ENCODE measurements at places on chromosomes 2 and 18. TPM values are rescaled to one million over a fixed set of nuclear protein-coding genes. Genes with fewer than 3 reads are reported as not detected.

GRCh38 chr2:70124983-70125480, 37.8 kb downstream of the PCBP1 start:
- DNase-seq = peak; percentile 75

DNA sequence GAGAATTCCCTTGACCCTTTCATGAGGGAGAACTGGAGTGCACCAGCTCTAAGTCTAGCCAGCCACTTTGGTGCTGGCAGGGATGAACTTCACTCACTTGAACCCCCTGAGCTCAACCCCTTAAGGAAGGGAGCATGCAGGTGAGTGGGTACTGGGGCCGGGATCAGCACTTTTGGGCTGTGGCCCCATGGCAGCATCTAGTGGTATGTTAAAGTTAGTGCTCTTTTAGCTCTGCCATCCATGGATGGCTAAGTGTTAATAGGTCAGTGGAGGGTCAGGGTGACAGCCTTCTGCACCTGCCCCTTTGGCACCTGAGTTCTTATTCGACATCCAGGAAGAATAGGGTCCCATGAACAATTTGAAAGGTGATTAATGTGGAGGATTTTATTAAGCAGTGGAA, 689.0 kb upstream of the FSHR start:
- no peak for DNase-seq

GRCh38 chr2:11967946-11968465, 221.6 kb downstream of the LPIN1 start:
- peak; percentile 94 for DNase-seq

GRCh38 chr2:192195548-192196418, 1.1 kb upstream of the TMEFF2 start:
- peak; percentile 21 for DNase-seq

DNA sequence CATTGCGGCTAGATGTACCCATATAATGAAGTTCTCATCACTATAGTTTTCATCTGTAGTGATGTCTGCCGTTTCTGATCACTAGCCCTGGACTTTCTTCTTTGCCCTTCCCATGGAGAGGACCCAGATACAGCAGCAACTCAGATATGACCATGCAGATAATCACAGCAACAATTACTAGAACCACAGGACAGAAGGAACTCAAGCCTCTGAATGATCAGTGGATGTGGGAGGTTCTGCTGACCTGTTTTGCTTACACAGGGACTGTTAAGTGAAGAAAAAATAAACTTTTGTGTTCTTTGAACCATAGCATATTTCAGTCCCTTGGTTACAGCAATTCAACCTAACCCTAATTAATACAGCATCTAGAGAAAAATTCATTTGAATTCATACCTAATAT, 62.7 kb downstream of the ACVR1 start:
- no peak for DNase-seq

- no peak for DNase-seq
Observed at GRCh38 chr2:47719099-47719498, 63.8 kb upstream of the MSH6 start.

DNA sequence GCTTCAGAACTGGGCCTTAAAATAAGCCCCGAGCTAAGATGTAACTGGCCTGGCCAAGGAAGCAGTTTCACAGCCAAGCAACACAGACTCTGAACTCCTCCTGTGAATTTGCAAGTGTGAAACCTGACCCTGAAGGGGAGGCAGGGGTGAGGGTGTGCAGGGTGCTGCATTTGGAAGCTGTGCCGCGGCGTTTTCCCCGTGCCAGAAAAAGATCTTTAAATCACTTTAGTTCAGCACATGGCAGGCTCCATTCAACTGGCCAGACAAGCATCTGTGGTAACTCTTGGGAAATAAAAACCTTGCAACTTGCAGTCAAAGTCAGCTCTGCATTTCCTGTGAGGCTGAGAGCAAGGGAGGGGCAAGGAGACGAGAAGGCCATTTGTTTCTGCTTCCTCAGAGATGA, 209.3 kb upstream of the SOX11 start:
- DNase-seq = peak; percentile 79

DNA sequence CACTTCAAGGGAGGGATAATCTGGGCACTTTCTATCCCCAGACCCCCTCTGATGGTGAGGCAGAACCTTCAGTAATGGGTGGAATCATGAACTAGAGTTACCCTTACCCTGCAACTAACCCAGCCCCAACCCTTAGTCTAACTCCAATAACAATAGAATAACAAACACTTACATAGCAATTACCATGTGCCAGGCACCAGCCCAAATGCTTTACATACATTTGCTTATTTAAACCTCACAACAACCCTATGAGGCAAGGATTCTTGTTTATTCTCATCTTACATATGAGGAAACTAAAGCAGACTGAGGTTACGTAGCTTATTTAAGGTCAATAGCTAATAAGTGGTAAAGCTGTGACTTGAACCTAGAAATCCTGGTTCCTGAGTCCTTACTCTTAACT, 132.8 kb downstream of the CYP26B1 start:
- DNase-seq = no peak

GRCh38 chr2:241862093-241862492, 3.4 kb upstream of the PDCD1 start:
- no peak for DNase-seq

GRCh38 chr2:121415727-121416126, 115.0 kb upstream of the RNU4ATAC start:
- no peak for DNase-seq

DNA sequence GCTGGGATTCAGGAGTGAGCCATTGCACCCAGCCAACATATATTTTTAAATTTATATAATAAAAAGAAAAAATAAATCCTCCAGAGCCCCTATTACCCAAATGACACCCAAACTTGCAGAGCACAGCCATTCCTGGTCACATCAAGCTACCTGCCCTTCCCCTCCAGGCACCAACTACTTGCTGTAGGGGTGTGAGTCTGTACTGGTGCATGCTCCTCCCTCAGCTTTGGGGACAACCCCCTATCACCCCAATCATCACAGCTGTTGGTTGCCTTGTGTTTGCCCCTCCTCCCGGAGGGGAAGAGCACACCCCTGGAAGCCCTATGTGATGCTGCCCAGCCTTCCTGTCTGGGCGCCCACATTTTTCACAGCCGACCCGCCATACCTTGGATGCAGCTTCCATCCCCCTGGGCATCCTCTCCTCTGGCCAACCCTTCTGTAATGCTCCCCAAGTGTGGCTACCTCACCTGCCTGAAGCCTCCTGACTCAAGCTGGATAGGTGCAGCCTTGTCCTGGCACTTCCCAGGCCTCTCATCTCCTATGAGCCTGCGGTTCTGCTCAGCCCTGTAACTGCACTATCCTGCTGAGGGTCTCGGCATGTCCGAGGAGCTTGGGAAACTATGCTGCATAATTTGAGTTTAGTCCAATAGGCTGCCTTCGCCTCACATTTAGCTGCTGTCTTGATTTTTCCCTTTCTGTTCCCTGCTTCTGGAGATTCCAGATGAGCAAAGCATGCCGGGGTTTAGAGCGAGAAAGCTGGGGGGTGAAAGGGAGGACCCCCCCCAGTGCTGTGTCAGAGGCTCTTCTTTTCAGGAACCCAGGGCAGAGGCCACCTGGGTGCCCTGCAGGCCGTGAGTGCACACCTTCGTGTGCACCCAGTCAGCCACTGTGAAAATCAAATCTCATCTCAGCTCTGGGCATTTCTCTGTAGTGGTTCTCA, 27.2 kb downstream of the CHST10 start:
- no peak for DNase-seq

GRCh38 chr2:108927936-108928659, 60.9 kb downstream of the EDAR start:
- DNase-seq = peak; percentile 73

- peak; percentile 57 for DNase-seq
Observed at GRCh38 chr2:116098049-116098448, 1655.6 kb downstream of the DPP10 start.

DNA sequence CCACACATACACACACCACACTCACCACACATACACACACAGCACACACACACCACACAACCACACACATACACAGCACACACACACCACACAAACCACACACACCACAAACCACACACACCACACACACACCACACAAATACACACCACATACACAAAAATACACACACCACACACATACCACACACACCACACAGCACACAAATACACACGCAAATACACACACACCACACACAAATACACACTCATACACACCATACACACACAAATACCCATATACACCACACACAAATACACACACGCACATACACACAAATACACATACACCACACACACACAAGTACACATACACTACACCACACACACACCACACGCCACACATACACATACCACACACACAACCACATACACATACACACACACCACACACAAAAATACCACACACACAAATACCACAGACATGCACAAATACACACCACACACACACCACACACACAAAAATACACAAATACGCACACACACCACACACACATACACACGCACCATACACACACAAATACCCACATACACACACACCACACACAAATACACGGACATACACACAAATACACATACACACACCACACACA, 134.6 kb upstream of the TWIST2 start:
- no peak for DNase-seq

GRCh38 chr2:6828299-6828584, 37.5 kb downstream of the CMPK2 start:
- DNase-seq = peak; percentile 80

- DNase-seq = no peak
Observed at GRCh38 chr18:5167831-5168230, 29.2 kb downstream of the AKAIN1 start.

GRCh38 chr18:12491611-12492435, 84.1 kb downstream of the PRELID3A start:
- no peak for DNase-seq

DNA sequence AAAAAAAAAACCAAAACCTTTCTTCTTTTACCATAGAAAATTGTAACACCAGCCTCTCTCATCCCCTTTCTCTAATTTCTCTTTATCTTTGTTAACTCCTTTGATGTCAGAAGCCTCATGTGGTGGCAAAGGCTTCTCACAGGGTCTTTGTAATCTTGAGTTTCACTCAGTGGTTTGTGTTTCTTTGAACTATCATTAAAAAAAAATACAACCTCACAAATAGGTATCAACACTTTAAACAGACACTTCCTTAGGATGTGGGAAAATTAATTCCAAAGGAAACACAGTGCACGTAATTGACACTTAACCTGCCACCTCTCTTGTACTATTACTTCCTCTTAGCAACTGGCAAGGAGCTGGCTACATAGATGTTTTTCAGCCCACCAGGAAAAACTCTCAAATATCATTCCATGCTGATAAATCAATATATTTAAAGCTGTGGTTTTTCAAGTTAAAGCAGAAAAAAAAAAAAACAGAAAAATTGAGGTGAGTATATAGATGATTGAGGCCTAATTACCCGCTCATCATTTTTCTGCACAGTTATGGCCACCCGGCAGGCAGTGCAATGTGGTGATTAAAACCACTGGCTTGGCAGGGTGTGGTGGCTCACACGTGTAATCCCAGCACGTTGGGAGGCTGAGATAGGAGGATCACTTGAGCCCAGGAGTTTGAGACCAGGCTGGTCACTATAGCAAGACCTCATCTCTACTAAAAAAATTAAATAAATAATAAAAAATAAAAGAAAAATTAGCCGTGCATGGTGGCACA, 193.5 kb downstream of the MYO3B start:
- DNase-seq = no peak

GRCh38 chr2:52698408-52698807, 1069.2 kb upstream of the CHAC2 start:
- DNase-seq = peak; percentile 10

DNA sequence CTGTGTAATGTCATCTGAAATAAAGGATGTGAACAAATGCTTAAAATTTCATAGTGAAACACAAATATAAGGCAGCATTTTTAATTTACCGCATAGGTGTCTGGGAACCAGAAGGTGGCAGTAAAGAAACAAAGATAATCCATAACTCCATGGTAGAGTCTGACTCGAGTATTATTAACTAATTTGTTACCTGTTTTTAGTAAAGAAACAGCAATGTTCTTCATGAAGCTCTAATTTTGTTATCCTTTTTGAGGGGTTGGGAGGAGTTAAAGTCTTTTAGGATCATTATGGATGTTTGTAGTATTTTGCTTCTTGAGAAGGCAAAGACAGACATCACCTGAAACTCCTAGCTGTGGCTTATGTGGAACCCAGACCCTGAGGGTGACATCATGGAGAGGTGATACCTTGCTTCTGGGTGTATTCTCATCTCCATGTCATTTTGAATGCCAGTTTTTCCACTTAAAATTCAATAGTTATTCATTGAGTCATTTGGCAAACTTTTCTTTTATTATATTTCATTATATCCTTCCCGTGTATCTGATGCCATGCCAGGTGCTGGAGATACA, 286.2 kb upstream of the EPAS1 start:
- peak; percentile 55 for DNase-seq

- no peak for DNase-seq
Observed at GRCh38 chr2:163324677-163325076, 411.1 kb downstream of the FIGN start.

- no peak for DNase-seq
Observed at GRCh38 chr18:30469091-30469490, 573.5 kb downstream of the DSC3 start.

DNA sequence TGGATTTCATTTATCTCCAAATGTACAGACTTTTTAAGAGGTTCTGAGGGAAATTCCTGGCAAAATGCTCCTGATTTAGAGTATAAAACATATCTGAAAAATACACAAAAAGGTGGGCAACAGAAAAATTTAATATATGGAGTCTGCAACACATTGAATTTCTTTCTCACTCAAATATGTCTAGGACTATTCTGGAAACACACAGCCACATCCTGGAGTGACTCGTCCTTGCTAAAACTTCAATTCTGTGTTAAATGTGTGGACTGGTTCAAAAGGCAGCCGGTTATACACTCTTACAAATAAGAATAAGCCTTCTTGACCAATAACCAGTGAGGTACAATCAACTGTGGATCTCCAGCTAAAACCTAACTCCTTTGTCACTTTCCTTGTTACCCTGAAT, 44.1 kb upstream of the RND3 start:
- no peak for DNase-seq

- no peak for DNase-seq
Observed at GRCh38 chr2:221439761-221440479, 132.2 kb downstream of the EPHA4 start.

DNA sequence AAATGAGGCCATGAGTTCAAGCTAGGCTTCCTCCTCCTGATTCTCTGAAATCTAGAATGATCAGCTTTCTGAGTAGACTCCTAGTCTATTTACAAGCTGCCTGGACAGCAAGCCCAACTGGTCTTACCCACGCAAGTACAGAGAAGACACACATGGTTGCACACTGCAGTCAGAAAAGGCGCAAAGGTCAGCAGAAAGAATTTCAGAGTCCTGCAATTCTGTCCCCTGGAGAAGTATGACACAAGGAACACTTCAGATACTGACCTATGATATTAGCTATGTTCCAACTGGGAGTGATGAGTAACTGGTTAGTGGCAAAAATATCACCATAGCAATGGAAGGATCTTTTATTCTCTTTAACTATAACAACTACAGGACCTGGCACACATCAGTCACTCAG, 336.1 kb upstream of the PKDCC start:
- no peak for DNase-seq

KYNU gene
- 4.3 TPM for total RNA-seq

AQP12A gene
- total RNA-seq = not detected

DNER gene
- total RNA-seq = 4.1 TPM

GFPT1 gene
- total RNA-seq = 52.2 TPM

RFX8 gene
- 1.2 TPM for total RNA-seq

DOK6 gene
- 13.7 TPM for total RNA-seq

SFT2D3 gene
- 7.0 TPM for total RNA-seq

EN1 gene
- 1.2 TPM for total RNA-seq
